ENCODE measurements at places on chromosomes 6 and 20. TPM values are rescaled to one million over a fixed set of nuclear protein-coding genes. Genes with fewer than 3 reads are reported as not detected.

Gene FAM162B
- polyA plus RNA-seq, result not detected

Gene CDSN
- not detected for polyA plus RNA-seq

Gene EEF1E1
- polyA plus RNA-seq, result 64.6 TPM

Gene TUBB1
- 0.13 TPM for polyA plus RNA-seq

Gene SLC22A2
- polyA plus RNA-seq, result not detected

Gene MEI4
- not detected for polyA plus RNA-seq

Gene MCCD1
- not detected for polyA plus RNA-seq

Gene KHDRBS2
- polyA plus RNA-seq, result not detected

Gene HLA-DOB
- polyA plus RNA-seq, result 2.7 TPM

- DNase-seq, result no peak
Observed at GRCh38 chr20:52332649-52333250, 141.2 kb upstream of the ZFP64 start.

GRCh38 chr6:81086991-81087390 is 665.5 kb downstream of the TENT5A start:
- no peak for DNase-seq

DNA sequence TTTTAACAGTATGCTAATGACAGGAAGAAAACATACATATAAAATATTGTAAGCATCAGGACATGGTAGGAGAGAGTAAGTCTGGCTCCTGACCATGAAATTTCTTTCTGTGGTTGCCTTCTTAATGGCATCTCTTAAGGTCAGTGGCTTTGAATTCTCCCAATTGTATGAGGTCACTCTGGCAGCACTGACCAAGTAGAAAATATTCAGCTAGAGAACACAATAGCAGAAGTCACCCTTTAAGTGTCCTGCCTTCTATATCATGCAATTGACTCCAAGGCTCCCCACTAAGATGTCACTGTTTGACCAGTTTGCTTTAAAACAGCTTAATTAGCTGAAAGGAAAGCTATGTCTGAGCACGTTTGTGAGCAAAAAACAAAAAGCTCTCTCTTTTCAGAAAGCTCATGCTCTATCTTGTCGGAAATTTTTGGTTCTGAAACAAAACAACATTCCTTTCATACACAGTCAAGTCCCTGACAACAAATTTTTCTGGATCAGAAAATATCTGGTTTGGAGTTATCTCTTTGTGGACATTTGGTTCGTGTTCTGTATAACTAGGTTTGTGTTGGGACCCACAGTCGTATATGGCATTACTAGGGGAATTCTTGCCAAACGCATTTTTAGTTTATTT is 120.9 kb upstream of the IFNGR1 start:
- DNase-seq, result no peak

DNA sequence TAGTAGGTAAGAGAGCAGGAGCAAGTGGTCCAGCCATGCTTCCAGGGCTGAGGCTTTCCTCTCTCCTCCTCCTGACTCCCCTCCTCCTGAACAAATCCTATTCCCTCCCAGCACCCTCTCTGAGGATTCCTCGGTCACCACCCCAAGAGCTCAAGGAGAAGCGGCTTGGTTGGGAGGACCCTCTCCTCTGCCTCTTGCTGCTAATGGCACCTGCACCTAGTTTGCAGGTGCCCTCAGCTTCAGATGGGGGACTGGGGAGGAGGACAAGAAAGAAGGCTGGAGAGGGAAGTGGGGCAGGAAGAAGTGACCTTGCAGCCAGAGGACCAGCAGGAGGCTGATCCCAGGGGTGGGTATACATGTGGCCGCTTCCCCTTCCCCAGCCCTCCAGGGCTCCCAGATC is 17.5 kb downstream of the NCR2 start:
- no peak for DNase-seq

DNA sequence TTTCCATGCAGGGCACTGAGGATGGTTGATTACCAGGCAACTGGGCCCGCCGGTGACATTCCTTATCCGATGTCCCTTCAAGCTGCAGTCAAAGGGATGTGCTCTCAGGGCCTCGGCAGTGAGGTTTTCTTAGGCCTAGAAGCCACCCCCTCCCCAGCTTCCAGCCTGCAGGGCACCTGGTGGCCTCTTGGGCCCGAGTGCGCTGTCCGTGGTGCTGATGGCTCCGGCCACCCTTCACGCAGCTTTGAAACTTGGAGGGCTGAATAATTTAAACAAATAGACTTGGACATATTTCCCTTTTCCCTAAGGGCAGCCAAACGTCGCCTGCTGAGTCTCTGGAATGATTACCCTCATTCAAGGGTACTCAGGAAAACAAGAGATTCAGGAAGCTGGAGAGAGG is 8.9 kb upstream of the MLN start:
- DNase-seq, result peak; percentile 30

GRCh38 chr20:50843331-50844276 is 48.7 kb downstream of the BCAS4 start:
- DNase-seq, result no peak

DNA sequence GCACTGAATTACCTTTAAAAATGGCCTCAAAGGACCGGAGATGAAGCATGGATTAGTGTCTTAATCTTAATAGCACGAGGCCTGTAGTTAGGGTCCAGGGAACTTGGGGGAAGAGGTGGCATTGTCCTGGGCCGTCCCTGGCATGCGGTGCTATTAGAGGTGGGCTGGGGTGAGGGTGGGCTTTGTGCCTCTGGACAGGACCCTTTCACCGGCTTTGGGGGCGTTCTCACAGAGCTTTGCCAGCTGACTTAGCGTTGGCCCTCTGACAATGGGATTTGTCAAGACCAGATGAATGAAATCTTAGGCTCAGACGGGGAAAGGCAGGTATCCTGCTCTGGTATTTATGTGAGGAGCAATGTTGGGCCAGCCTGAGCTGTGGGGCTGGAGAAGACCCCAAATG is 59.6 kb downstream of the ERMARD start:
- DNase-seq, result no peak

DNA sequence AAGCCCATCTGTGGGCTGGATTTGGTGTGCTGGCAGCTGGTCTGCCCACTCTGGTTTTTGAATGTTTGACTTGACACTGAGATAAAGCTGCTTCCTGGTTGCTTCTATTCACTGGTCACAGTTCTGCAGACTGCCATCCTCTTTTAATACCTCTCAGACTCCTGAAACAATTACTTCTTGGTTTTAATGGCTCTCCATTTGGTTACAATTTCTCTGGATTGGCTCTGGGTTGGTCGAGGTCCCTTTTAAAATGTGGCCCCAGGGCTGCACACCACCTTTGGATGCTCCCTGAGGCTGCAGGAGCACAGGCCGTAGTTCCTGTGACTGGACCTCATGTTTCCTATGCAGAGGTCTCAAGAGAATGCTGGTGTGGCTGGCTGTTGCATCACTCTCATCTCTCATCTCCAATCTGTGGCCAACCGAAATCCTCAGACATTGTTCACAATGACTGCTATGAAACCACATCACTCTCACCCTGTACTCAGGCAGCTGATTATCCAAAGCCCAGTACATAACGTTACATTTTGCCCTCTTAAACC is 98.5 kb downstream of the INSM1 start:
- no peak for DNase-seq

GRCh38 chr20:51766994-51767866 is 960 bp downstream of the ATP9A start:
- peak; percentile 40 for DNase-seq

DNA sequence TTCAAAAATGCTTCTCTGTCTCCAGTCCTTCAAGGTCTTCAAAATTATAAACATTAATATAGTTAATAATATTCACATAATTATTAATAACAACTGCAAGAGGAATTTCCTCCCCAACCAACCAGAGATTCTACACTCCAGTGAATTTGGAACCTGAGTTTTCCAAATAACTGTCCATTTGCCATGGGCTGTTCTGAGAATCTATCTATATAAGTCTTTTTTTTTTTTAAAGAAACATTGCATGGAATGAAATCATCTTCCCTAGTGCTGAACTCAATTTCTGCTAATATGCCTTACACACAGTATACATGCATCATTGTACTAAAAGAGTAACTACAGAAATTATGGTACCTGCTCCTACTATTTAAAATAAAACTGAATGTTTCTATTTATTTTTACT is 113.9 kb downstream of the SLC22A3 start:
- DNase-seq, result no peak

GRCh38 chr20:34532756-34533155 is 16.5 kb downstream of the DYNLRB1 start:
- no peak for DNase-seq

GRCh38 chr20:57212534-57213276 is 53.7 kb downstream of the BMP7 start:
- DNase-seq, result no peak

GRCh38 chr20:35953387-35954199 is 709 bp downstream of the SCAND1 start:
- peak; percentile 77 for DNase-seq

All from CD4-positive, CD25-positive, alpha-beta regulatory T cell (primary cell).